Lung (tissue), 17 donors: ENCODE measurements at places on chromosomes 7 and 10. TPM values are rescaled to one million over a fixed set of nuclear protein-coding genes. Genes with fewer than 3 reads are reported as not detected.

- DNase-seq = no peak
- H3K36me3 ChIP-seq = no peaks in the 10 kb centered on the region
- H3K4me3 ChIP-seq = no peak overlapping the region
- peaks cover 28% of the 10 kb centered on the region for H3K27me3 ChIP-seq
- H3K4me1 ChIP-seq = no peaks in the 10 kb centered on the region
These were observed 1.5 kb downstream of the INA start for GRCh38 chr10:103278537-103278823.

The CFAP70 gene
- total RNA-seq = 11.2 TPM

GRCh38 chr10:12556039-12556438 lies 206.7 kb downstream of the CAMK1D start:
- no peak for DNase-seq
- H3K27me3 ChIP-seq = no peaks in the 10 kb centered on the region

- no peaks in the 10 kb centered on the region for H3K27me3 ChIP-seq
- no peak overlapping the region for H3K27ac ChIP-seq
- no peak for DNase-seq
- H3K36me3 ChIP-seq = no peaks in the 10 kb centered on the region
- H3K4me3 ChIP-seq = no peak overlapping the region
- H3K4me1 ChIP-seq = no peaks in the 10 kb centered on the region
These were observed 150.3 kb downstream of the POLR1F start for GRCh38 chr7:19558527-19558926.

GRCh38 chr10:115998301-115998700 lies 274.7 kb downstream of the GFRA1 start:
- H3K27me3 ChIP-seq = no peaks in the 10 kb centered on the region
- H3K4me3 ChIP-seq = no peak overlapping the region
- DNase-seq = no peak
- H3K4me1 ChIP-seq = no peaks in the 10 kb centered on the region
- no peaks in the 10 kb centered on the region for H3K36me3 ChIP-seq

The CCDC71L gene
- total RNA-seq = 32.4 TPM

The GPR26 gene
- total RNA-seq = not detected

DNA sequence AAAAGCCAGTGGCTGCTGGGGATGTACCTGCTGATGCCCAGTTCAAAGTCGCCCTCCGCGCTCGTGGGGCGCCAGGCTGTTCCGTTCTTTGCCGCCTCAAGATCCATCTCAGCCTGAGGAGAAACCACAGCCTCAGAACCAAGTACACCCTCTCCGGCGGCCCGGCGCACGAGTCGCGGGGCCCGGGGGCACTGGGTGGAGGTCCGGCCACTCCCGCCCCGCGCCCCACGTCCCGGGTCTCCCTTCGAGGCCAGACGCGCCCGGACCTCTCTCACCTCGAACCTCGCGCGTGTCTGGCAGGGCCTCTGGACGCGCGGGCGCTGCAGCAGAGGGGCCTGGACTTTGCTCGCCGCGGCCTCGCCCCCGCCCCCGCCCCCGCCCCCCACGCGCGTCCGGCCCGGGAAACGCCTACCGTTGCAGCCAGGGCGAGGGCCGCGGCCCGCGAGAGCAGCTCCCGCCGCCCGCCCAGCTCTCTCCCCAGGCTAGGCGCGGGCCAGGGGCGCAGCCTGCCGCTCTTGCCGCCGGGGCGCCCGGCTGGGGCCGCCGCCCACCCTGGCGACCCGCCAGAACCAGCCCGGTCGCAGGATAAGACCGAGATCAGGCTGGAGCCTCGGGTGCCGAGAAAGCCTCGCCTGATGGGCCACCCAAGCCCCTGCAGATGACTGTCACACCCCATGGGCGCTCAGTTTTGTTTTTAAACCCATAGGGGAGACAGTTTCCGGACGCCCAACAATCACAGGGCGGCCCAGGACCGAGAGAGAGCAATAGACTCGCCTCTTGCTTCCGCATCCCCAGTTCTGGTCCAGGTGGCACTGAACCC lies at the start of gene ABCB4:
Gene ABCB4, minus strand, starts transcription at position 322 of the 820 bp plus-strand sequence. Its CDS starts 215 bp downstream, at position 107.
- H3K36me3 ChIP-seq = no peaks in the 10 kb centered on the region
- H3K4me1 ChIP-seq = no peaks in the 10 kb centered on the region
- peak within 1 kb of the TSS; percentile 89 for H3K27ac ChIP-seq
- H3K27me3 ChIP-seq = no peaks in the 10 kb centered on the region
- peak; percentile 23 for DNase-seq

DNA sequence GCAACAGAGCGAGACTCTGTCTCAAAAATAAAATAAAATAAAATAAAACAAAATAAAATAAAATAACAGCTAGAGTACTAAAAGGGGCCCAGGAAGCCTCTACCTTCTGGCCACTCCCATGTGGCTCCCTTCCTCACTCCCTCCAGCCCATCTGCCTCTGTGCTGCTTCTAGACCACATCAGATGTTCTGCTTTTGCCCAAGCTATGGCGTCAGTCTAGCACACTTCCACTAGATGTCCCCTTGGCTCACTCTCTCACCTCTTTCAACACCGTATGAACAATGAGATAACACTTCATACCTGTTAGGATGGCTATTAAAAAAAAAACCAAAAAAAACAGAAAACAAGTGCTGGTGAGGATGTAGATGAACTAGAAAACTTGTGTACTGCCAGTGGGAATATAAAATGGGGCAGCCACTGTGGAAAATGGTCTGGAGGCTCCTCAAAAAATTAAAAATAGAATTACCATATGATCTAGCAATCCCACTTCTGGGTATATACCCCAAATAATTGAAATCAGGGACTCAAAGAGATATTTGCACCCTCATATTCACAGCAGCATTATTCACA lies 132.3 kb downstream of the ARHGAP22 start:
- H3K4me3 ChIP-seq = no peak overlapping the region
- no peak overlapping the region for H3K27ac ChIP-seq
- no peaks in the 10 kb centered on the region for H3K36me3 ChIP-seq
- DNase-seq = no peak
- no peaks in the 10 kb centered on the region for H3K4me1 ChIP-seq
- no peaks in the 10 kb centered on the region for H3K27me3 ChIP-seq

- peaks cover 30% of the 10 kb centered on the region for H3K27me3 ChIP-seq
- H3K36me3 ChIP-seq = no peaks in the 10 kb centered on the region
- peak; percentile 73 for DNase-seq
- H3K27ac ChIP-seq = no peak overlapping the region
These were observed 3.3 kb upstream of the NPTX2 start for GRCh38 chr7:98613601-98614425.

DNA sequence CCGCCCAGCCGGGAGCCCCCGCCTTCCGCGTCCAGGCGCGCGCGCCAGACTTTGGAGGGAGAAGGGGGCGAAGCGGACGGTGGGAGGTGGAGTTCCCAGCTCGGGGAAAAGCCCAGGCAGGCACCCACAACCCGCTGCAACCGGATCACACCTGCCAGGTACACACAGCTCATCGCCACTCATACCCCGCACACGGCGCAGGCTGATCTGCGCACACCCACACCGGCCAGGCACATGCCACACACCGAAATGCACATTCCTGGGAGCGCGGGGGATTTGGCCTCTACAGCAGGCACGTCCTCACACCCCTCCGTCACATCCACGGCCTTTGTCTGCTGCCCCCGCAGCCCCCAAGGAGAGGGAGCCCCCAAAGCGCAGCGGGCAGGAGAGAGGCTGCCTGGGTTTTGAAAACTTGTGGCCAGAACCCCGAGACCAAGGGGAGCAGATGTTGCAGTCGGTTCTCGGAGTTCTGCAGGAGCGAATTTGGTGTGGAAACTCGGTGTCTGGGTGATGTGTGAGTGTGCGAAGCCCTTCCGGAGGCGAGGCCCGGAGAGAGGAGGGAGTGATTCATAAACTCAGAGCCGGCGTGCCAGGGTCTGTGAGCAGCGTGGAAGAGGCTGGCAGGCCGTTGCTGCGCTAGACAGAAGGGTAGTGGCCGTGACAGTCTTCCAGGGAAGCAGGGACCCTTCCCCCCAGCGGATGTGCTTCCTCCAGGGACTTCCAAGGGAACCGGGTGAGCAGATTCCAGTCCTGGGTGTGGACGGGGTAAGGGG lies 734 bp downstream of the CHST3 start:
- H3K27me3 ChIP-seq = no peaks in the 10 kb centered on the region
- H3K36me3 ChIP-seq = no peaks in the 10 kb centered on the region
- peaks cover 8% of the 10 kb centered on the region for H3K4me1 ChIP-seq
- peak; percentile 70 for DNase-seq
- H3K27ac ChIP-seq = peak overlapping the region; percentile 98

The SPOCK2 gene
- total RNA-seq = 103 TPM

The MMP21 gene
- total RNA-seq = 0.21 TPM

DNA sequence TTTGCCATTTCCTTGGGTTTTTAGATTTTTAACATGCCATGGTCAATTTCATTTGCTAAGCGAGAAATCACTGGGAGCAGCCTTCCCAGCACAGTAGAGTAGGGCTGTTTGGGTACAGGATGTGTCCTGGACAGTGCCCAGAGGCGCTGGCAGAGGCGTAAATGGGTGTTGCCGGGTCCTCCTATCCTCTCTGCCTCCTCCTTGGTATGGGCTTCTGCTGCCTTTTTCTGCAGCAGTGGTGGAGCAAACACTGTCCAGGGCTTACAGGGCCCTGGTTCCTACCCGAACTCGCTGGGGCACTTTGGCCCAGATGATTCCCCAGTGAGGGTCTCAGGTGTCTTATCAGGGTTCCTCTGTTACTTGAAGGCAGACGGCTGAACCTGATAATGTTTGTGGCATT lies 298.3 kb downstream of the RPS24 start:
- no peak overlapping the region for H3K27ac ChIP-seq
- no peaks in the 10 kb centered on the region for H3K36me3 ChIP-seq
- no peaks in the 10 kb centered on the region for H3K27me3 ChIP-seq
- no peak overlapping the region for H3K4me3 ChIP-seq
- no peak for DNase-seq

DNA sequence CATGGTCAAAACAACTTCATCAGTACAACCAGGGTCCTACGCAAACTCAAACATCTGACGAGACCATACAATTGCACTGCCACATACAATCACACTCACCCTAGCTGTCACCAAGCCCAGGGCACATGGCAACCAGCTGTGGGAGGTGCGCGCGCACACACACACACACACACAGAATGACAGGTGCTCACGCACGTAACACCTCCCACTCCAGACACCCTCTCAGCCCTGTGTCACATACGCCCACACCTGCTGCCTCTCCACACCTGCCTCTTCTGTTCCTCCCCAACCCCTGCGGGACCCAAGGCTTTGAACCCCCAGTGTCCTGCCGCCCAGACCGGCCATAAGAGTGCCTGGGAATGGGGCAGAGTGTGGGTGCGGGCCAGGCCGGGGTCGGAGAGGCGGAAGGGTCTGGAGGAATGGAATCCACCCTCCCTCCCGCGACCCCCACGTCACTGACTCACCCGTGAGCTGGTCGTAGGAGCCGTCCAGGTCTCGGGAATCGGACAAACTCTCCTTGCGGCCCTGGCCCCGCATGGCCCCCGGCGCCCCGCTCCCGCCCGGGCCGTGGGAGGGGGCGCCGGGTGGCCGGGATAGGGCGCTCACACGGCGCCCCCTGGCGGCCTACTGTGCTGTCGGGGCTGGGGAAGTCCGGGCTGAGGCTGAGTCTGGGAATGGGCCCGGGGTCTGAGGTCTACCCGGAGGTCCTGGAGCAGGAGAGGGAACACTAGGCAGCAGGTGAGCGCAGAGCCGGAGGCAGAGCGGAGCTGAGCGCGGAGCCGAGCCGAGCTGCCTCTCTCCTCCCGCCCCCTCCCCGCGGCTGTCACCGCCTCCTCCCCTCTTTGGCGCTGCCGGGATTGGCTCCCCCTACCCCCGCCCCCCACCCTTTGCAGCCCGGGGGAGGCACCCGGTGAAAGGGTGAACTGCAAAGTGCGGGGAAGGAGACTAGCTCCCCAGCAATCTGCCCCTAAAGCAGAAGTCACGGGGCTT lies at the start of gene KCNIP2:
Gene KCNIP2, minus strand, starts transcription at position 769 of the 990 bp plus-strand sequence. Its CDS starts 232 bp downstream, at position 537.
- H3K27me3 ChIP-seq = no peaks in the 10 kb centered on the region
- H3K4me3 ChIP-seq = no peak within 1 kb of the TSS
- H3K36me3 ChIP-seq = peaks cover 10% of the 10 kb centered on the region
- no peak within 1 kb of the TSS for H3K27ac ChIP-seq

DNA sequence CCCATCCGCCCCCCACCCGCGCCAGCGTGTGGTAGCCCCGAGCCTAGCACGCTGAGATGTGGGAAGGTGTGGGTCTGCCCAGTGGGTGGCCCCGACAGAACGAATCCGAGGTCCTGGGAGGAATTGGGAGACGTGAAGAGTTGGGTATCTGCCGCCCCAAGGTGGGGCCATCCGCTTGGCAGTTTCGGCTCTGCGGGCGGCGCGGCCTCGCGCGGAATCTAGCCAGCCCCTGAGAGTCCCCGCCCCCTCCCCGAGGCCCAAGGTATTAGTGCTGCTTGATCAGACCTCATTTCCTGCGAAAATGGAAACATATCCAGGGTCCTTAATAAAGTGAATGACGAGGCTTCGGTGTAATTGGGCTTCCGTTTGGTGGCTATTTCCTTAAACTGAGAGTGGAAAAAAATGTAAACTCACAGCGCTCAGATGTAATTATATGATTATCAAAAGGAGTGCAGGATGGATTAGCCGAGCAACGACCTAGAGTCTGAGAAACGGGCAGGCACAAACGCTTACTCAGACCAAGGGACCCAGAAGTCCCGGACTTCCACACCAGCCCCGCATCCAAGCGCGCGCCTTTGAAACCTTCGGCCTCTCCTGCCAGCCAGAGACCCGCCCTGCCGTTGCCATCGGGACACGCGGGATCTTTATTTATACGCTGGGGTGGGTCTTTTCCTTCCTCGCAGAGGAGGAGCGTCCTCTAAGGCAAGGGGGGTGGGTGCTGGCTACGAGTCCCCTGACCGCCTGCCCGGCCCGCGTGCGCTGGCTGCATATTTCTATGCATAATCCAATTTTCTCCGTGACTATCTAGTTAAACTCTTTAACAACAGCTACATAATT lies 12.8 kb downstream of the LBX1 start:
- peaks cover 31% of the 10 kb centered on the region for H3K4me1 ChIP-seq
- no peak overlapping the region for H3K4me3 ChIP-seq
- H3K27me3 ChIP-seq = peaks cover 89% of the 10 kb centered on the region
- no peak for DNase-seq
- H3K27ac ChIP-seq = no peak overlapping the region

- no peaks in the 10 kb centered on the region for H3K4me1 ChIP-seq
- no peak for DNase-seq
- no peak overlapping the region for H3K27ac ChIP-seq
- H3K27me3 ChIP-seq = no peaks in the 10 kb centered on the region
These were observed 20.4 kb upstream of the MACC1 start for GRCh38 chr7:20237464-20238193.

GRCh38 chr10:28366994-28367393 lies 64.1 kb upstream of the MPP7 start:
- H3K4me1 ChIP-seq = peaks cover 3% of the 10 kb centered on the region
- DNase-seq = no peak
- no peaks in the 10 kb centered on the region for H3K36me3 ChIP-seq
- H3K4me3 ChIP-seq = no peak overlapping the region
- no peaks in the 10 kb centered on the region for H3K27me3 ChIP-seq
- no peak overlapping the region for H3K27ac ChIP-seq

The STAMBPL1 gene
- total RNA-seq = 24.5 TPM

GRCh38 chr7:103702454-103702853 lies 256.4 kb upstream of the SLC26A5 start:
- no peak for DNase-seq
- no peaks in the 10 kb centered on the region for H3K27me3 ChIP-seq
- H3K4me1 ChIP-seq = no peaks in the 10 kb centered on the region
